ENCODE measurements at places on chromosomes 7 and 10.

DNA sequence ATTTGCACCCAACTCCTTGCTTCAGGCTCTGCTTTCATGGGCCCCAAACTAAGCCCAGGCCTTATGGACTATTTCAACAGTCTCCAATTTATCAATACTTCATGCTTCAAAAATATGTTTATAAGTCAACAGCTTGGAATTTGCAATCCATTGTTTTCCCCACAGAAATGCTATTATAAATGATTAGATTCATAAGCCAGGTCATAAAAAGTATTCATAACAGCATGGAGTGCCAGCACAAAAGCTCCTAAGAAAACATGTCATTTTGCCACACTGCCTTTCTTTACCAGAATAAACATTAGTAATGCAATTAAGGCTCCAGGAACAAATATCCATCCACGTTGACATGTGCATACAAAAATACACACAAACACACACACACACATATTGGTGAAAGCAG is 30.1 kb downstream of the OSBPL3 start:
- DNase-seq, result no peak

GRCh38 chr7:3318874-3319273 is 17.8 kb downstream of the SDK1 start:
- no peak for DNase-seq

DNA sequence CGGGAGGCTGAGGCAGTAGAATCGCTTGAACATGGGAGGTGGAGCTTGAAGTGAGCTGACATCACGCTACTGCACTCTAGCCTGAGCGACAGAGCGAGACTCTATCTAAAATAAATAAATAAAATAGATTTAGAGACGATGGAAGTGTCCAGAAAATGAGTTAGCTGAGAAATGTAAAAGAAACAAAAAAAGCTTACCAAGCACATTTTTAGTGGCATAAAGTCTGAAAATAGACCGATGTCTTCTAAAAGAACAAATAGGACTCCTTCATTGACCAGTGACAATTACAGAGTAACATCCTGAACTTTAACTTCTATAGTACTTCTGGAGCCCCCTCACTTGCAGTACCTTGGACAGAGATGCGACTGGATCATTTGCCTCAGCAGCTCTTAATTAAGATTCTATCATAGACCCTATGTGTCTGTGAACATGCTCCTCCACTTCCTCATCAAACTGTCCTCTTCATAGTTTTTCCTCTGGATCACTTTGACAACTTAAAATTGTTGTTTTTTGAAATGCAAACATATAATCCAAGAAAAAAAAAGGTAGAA is 25.2 kb upstream of the SRPK2 start:
- no peak for DNase-seq

- DNase-seq, result no peak
Observed at GRCh38 chr7:35254496-35255442, 869 bp upstream of the TBX20 start.

DNA sequence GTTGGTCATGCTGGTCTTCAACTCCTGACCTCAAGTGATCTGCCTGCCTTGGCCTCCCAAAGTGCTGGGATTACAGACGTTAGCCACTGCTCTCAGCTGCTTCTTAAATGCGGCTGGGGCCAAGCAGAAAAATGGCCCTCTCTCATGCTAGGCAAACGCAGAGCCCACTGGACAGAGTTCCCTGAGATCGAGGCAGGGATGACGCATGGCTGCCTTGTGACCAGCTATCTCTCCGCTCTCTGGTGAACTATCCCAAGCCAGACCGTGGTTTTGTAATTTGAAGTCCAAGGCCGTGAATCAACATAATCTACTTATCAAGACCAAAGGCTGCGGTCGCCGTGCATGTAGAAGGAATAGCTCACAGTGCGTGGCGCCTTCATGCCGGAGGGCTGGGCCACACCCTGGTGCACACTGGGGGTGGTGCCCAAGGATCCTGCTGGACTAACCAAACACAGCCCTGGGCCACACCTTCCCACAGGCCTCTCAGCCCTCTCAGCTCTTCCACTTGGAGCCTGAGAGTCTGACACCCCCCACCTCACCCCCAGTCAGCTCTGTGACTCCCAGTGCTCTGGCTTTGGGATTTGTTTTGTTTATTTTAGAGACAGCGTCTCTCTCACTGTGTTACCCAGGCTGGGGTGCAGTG is 88.1 kb upstream of the CUX1 start:
- no peak for DNase-seq

GRCh38 chr10:100579261-100580090 is 43.7 kb downstream of the HIF1AN start:
- DNase-seq, result no peak

DNA sequence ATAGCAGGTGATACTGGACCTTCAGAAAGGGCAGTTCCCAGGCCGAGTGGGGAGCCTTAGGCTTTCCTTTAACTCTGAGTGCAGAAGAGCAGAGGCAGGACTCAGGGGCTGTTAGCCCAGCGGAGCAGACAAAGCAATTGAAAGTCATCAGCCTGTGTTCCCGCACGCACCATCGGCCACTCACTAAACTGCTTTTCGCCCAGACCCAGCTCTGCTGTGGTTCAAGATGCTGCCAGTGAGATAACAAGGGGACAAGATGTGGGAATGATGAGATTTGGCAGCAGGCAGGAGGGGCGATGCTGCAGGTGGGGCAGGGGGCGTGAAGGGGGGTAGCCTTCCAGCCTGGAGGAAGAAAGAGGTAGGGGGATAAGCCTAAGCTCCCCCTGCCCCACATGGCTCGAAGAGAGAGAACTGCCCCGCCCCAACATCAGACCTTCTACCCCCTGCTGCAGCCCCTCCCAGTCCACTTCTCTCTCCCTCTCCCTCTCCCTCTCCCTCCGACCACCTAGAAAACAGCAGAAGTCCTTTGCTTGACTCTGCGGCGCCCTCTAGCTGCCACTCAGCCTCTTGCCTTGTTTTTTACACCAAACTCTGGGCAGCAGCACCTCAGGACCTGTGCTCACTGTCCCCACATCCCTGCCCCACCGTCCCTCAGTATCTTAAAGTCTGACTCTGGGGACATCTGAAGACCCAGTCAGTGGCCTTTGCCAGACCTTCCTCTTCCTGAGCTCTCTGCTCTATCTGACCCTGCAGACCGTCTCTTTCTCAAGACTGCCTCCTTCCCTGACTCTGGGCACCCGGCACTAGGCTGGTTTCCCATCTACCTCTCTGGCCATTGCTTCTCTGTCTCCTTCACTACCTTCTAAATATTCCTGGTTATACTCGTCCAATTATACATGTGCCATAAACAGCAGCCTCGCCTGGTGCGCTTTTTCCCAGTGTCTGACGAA is 110.5 kb downstream of the C10orf105 start:
- DNase-seq, result peak; percentile 90

DNA sequence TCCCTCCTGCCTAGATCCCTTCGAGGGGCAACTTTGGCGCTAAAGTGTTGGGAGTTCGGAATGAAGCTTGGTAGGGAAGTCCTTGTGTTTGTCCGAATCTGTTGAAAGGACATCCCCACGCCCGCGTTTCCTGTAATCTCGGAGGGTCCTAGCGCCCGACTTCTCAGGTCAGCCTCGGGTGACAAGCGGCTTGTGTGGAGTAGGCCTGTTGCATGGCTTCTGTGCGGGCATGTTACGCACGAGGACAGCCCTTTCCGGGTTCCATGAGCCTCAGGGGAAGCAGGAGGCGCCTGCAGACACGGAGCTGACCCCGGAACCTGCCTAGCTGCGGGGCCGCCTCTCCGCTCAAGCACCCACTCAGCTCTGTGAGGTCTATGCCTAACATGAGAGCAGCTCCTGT is 28.4 kb upstream of the AP5Z1 start:
- DNase-seq, result no peak

DNA sequence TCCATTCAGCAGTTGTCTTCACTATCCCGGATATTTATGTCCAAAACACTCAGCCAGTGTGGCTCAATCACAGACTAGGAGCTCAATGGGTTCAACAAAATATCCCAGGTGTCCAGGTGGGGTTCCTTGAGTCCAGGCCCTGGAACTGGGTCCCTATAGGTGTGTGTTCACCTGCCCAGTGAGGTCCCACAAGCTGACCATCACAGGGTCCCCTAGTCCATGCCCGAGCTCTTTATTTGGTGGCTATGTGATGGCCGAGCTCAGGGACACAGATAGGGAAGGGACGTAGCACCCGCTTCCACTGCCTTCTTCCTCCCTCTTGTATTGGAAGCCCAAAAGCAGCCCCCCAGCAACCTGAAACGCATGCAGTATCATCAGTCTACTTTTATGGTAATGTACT is 78.9 kb upstream of the DDC start:
- no peak for DNase-seq

- no peak for DNase-seq
Observed at GRCh38 chr10:100655326-100655759, 90.0 kb upstream of the PAX2 start.

- DNase-seq, result peak; percentile 87
Observed at GRCh38 chr10:101829561-101830315, 11.5 kb upstream of the OGA start.

GRCh38 chr10:87523731-87524130 is 19.0 kb downstream of the MINPP1 start:
- no peak for DNase-seq

DNA sequence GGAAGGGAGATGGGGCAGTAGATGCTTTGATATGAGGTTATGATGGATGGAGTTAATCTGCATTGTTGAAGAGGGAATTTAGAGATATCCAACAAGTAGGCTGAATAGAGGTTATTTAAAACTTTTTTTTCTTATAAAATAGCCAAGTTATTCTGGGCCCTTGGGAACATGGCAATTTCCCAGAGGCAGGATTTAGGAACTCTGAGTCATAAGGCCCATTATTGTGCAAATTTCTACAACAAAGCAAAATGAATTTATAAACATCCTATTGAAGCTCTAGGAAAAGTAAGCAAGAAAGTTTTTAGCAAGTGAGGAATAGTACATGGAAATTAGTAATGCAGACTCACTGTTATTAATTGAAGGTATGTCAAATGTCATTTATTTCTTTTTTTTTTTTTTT is 160.9 kb upstream of the NPY start:
- DNase-seq, result no peak

- no peak for DNase-seq
Observed at GRCh38 chr10:70306181-70306705, 22.4 kb upstream of the NPFFR1 start.

- DNase-seq, result no peak
Observed at GRCh38 chr7:46720761-46721160, 799.7 kb upstream of the IGFBP3 start.

GRCh38 chr7:138907201-138907847 is 73.9 kb downstream of the KIAA1549 start:
- no peak for DNase-seq

DNA sequence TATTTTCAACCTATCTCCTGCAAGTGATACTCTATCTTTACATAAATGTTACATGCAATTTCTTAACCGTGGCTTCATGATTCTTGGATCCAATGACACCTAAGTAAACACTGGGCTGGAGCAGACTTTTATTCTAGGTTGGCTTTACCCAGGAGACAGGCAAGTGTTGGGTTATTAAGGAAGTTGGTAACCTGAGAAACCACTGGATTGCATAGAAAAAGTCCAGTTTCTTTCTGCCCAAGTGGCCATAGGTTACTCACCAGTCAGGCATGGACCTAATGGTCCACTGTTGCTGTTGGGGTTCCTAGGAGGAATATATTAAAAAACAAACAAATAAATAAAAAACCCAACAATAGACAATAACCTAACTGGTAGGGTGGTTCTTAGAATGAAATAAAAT is 112.8 kb downstream of the SEMA3D start:
- no peak for DNase-seq

DNA sequence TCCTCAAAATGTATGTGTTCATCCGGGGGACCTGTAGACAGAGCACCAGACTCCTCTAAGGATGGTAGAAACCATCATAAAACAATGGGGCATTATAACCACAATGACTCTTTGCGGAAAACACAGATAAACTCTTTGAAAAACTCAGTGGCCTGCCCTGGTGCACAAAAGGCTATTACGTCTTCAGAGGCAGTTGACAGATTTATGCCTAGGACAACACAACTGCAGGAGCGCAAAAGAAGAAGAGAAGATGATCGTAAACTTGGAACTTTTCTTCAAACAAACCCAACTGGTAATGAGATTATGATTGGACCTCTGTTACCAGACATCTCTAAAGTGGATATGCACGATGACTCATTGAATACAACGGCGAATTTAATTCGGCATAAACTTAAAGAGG is 6.0 kb downstream of the RBM48 start:
- DNase-seq, result no peak

DNA sequence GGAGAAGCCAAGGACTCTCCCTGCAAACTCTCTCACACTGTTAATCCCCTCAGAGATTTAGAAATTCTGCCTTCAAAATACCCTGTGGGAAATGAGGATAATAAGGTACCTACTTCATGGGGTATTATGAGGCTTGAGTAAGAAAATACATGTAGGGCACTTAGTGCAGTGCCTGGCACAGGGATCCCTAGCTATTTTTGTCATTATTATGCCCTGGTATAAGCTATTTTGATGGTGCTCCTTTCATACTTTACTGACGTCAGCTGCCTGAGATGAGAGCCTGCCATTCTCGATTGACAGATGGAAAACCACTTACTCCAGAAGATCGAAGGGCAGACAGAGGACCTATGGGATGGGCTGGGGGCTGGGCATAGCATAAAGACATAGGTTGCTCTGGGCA is 30.1 kb downstream of the MKX start:
- no peak for DNase-seq

DNA sequence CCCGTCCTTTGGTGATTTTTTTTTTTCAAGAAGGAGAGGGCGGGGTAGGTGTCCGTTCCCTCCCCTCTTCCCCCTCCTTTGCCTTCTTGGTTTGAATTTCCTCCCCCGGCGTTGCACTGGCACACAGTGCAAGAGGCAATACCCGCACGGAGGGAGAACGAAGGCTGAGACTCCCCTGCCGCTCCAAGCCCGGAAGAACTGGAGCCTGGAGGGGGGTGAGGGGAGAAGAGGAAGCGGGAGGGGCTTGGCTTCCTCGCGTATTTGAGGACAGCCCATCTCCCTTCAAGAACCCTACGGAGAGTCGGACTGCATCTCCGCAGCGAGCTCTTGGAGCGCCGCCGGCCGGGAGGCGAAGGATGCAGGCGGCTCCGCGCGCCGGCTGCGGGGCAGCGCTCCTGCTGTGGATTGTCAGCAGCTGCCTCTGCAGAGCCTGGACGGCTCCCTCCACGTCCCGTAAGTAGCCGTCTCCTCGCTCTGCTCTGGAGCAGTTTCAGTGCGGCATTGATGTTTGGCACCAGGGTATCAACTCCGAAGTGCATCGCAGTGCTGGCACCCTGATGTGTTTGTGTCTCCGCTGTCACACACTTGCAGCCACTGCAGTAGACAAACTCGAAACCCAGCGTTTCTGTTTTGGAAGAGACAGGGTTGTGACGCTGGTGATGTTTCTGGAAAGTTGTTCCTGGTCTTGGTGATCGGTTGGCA is at the start of gene CNTNAP2:
Gene CNTNAP2, plus strand, starts transcription at position 281 of the 702 bp plus-strand sequence. Its CDS starts 76 bp downstream, at position 357.
- DNase-seq, result no peak

DNA sequence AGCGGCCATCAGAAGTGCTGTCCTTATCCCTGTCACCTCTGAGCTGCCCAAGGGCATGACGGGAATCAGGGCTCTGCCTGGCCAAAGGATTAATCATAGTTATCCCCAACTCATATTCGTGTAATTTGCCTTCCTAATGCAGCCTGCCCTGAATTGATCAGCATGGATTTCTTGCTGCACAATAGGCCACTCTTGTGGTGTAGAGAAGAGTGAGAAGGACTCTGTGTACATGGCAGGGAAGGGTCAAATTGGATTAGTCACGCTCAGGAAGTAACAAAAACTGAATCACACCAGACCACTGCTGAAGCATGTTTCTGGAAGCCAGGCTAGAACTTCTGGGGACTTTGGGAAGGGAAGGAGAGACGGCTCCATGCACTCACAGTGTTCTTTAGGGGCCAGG is 227.0 kb downstream of the BUB3 start:
- no peak for DNase-seq

GRCh38 chr7:152672626-152673025 is 3.3 kb downstream of the XRCC2 start:
- no peak for DNase-seq

GRCh38 chr7:99393355-99394187 is 14.8 kb downstream of the PDAP1 start:
- no peak for DNase-seq
